ENCODE measurements at places on chromosomes 13 and 19.

- no peak for DNase-seq
Measured at GRCh38 chr13:107427536-107427935, 787.8 kb downstream of the LIG4 start.

- no peak for DNase-seq
Measured at GRCh38 chr19:50723735-50724521, 764 bp downstream of the CLEC11A start.

GRCh38 chr13:91520952-91521351 lies 122.5 kb downstream of the GPC5 start:
- DNase-seq, result no peak

- DNase-seq, result no peak
Measured at GRCh38 chr19:18286973-18287635, 5.7 kb upstream of the JUND start.

DNA sequence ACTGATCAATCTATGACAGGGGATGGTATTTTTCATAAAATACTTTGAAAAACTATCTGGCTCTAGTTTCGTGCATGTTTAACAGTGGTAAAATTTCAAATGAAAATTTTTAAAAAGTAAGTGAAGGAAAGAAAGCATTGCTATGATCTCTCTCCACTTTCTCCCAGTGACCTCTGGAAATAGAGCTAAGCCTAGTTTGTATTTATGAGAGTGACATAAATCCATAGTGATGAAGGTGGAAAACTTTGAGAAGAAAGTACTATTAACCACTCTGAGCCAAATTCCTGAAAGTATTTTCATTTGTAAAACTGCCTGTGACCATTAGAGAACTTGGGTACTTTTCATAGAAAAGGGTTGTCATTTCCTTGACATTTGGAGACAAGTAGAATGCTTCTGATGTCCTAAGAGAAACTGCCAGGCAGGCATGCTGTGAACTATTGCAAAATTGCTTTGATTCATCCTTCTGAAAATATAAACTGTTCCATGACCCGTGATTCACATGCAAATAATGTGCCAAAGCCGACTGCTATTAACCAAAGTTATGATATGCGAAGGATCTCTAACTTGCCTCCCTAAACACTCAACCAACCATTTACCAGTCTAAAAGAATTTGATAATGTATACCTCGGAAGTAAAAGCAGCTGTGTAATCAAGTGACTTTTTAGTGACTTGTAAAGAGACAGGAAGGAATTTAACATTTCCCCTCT lies 133.2 kb downstream of the VWA8 start:
- DNase-seq, result peak; percentile 94

- DNase-seq, result no peak
Measured at GRCh38 chr19:55272142-55272541, 7.8 kb downstream of the HSPBP1 start.

GRCh38 chr13:21813844-21814243 lies 143.0 kb downstream of the FGF9 start:
- DNase-seq, result no peak

- DNase-seq, result no peak
Measured at GRCh38 chr13:35500144-35500543, 23.7 kb upstream of the MAB21L1 start.

- no peak for DNase-seq
Measured at GRCh38 chr13:19695829-19696228, 62.4 kb downstream of the MPHOSPH8 start.

DNA sequence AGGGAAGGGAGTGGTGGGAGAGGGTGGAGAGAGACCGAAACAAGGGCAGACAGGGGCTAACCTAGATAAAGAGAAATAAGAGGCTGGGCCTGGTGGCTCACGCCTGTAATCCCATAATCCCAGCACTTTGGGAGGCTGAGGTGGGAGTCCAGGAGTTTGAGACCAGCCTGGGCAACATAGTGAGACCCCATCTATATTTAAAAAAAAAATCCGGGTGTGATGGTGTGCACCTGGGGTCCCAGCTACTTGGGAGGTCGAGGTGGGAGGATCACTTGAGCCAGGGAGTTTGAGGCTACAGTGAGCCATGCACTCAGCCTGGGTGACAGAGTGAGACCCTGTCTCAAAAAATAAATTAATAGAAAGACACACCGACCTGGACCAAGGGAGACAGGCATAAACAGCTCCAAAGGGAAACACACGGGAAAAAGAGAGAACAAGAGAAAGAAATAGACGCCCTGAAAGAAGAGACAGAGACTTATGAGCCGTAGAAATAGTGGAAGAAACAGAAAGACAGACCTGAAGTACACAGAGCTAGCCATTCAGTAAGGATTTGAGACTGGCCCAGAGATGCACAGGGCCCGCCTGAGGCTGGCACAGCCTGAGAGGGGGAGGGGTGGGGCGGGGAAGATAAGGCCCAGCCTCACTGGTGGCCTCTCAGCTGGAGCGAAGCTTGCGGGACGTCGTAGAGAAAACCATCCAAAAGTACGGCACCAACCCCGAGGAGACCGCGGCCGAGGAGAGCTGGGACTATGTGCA lies 2.2 kb downstream of the CD37 start:
- DNase-seq, result no peak

DNA sequence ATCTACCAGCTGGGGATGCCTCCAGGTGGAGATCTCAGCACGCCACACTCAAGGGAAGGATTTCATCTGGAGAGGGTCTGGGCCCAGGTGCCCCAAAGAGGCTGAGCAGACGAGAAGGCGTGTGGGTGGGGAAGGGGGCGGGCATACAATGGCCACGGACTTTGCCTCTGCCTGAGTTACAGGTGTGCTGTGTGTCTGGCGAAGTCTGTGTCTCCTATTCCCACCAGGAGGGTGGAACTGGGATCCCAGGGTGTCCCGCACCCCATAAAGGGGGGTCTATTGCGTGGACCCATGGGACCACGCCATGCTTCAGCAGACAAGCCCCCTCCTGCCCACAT lies 3.6 kb downstream of the TLE2 start:
- no peak for DNase-seq

DNA sequence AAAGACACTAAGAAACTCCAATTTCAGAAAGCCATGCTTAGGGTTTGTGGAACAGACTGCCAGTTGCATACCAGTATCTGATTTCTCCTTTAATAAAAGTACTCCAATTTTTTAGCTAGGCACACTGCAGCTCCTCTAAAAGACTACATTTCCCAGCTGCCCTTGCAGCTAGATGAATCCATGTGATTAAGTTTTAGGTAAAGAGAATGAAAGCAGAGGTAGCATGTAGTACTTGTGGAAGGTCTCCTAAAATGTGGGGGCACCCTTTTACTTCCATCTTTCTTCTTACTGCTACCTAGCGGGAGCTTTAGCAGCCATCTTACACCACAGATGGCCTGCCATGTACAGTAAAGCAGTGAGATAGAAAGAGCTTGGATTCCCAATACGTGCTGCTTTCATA lies 33.0 kb upstream of the TSC22D1 start:
- DNase-seq, result no peak

DNA sequence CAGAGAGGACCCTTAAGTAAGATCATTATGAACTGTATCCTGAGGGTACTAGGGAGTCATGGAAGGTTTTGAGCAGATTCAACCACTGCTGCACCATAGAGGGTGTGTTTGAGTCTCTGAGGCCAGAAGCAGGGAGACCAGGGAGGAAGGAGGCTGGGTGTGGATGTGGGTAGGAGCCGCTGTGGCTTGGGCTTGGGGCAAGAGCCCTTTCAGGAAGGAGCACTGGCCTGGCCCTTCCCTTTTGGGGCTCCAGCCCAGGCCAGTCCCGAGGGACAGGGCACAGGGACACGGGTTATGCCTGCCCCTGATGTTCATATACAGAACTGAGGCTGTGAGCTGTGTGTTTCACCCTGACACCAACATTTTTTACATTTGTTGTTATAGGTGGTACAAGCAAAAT lies 7.2 kb downstream of the CIC start:
- no peak for DNase-seq

DNA sequence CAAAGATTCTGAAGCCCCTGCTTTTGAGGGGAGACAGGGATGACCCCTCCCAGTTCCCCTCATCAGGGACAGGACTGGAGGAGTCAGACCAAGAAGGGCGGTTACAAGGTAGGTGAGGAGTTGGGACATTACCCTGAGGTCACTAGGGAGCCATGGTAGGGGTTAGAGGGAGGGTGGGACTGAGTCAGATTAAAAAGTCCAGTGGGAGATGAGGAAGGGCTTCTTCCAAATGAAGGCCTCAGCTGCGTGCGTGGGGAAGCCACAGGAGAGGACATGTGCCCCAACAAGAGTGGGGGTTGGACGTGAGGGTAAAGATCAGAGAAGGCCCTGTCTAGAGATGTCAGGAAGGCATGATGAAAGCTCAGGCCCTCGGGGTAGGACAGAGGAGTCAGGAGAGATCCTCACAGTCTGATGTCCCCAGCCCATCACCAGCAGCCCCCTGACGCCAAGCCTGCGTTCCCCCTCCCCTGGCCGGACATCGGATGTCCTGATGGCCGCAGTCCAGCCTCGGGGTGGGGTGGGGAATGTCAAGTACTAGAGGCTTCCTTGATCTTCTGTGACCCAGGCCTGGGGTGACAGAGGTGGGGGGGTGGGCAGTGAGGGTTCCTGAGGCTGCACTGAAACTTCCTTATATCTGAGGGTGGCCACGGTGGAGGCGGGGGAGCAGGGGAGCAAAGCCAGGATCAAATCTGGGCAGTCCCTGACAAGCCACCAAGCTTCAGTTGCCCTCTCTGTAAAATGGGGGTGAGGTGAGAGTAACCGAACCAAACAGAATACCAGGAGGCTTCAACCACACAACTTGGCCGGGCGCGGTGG lies 6.5 kb upstream of the MFSD12 start:
- no peak for DNase-seq

Measured in fibroblast of lung (primary cell).